Astrocyte of the cerebellum (primary cell): ENCODE measurements at places on chromosomes 7 and 10.

DNA sequence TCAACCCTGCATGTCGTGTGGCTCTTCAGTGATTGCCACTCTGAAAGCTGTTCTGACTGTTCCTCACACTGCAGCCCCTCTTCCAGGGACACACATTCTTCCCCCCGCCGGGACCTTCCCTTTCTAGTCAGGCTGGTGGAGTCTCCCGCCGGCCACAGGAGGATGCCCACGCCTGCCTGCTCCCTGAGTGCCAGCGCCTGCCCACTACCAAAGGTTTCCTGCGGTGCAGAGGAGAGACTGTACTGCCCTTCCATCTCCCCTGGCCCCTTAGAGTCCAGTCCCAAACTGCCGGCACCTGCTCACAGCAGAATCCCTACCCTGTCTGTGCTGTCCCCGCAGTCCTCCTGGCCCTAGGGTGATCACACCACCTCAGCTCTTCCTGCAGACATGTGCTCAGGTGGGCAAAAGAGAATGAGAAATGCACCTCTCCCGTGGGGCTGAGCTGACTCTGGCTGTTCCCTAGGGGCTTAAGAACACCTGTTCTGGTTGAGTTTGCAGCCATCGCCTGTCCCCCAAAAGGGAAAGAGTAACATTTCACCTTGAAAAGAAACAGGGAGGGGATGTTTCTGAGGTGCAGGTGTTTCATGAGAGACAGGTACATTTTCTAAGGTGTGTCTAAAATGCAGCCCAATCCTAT lies 1.4 kb downstream of the PODXL start:
- DNase-seq = no peak

GRCh38 chr10:24237801-24238395 lies 29.0 kb downstream of the KIAA1217 start:
- DNase-seq = no peak

- DNase-seq = no peak
Observed at GRCh38 chr7:155867734-155868400, 55.6 kb upstream of the SHH start.

GRCh38 chr10:73837072-73837471 lies 25.7 kb upstream of the NDST2 start:
- DNase-seq = no peak

GRCh38 chr7:117829450-117830117 lies 43.7 kb downstream of the CTTNBP2 start:
- no peak for DNase-seq

GRCh38 chr7:132511921-132512320 lies 64.3 kb downstream of the PLXNA4 start:
- DNase-seq = no peak

DNA sequence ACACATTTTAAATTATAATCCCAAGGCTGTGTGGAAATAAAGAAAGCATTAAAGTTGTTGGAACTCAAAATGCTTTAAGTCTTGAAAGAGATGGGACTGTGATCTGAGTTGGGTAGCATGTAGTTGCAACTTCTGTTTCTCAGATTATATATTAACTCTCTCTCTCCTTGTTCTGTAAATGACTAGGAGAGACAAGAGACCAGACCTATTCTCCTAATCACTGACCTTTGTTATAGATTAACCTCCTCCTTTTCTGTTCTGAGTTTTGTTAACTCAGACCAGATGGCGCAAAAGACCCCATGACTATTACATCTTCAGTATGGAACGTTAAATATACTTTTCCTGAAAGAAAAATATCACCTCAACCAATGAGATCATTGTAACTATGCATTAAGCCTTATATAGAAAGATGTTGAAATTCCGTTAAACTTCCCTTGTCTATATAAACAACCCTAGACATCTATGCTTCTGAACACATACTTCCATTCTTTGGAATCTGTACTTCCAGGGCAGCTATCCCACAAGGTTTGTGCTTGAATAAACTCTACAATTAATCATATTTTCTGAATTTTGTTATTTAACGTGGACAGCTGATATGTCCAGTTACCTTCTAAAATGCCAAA lies 143.5 kb upstream of the TRIM24 start:
- no peak for DNase-seq

- DNase-seq = no peak
Observed at GRCh38 chr10:13844651-13845050, 257.9 kb downstream of the PRPF18 start.

GRCh38 chr7:44587843-44588711 lies 6.0 kb upstream of the TMED4 start:
- peak; percentile 60 for DNase-seq

DNA sequence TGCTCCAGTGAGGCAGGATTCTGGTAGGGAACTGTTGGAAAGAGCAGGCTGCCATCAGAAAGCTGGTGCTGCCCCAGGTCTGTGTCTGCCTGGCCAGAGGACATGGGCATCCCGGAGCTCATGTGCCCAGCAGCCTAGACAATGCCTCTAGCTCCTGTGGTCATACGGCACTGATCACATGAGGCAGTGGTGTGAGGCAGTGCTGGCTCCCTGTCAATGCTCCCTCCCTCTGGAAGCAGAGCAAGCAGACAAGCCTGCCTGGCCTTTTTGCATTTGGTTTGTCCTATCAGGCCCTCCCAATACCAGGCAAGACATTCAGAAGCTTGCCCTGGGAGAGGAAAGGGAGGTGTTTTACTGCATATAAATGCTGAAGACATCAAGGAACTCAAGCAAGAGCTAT lies 19.5 kb upstream of the MMP21 start:
- no peak for DNase-seq

GRCh38 chr10:82576093-82576492 lies 701.1 kb downstream of the NRG3 start:
- DNase-seq = no peak

GRCh38 chr10:70784471-70784870 lies 706 bp downstream of the TBATA start:
- DNase-seq = no peak

GRCh38 chr10:98125940-98126631 lies 8.4 kb upstream of the R3HCC1L start:
- no peak for DNase-seq

- DNase-seq = peak; percentile 74
Observed at GRCh38 chr7:94391726-94392392, 2.8 kb upstream of the COL1A2 start.

DNA sequence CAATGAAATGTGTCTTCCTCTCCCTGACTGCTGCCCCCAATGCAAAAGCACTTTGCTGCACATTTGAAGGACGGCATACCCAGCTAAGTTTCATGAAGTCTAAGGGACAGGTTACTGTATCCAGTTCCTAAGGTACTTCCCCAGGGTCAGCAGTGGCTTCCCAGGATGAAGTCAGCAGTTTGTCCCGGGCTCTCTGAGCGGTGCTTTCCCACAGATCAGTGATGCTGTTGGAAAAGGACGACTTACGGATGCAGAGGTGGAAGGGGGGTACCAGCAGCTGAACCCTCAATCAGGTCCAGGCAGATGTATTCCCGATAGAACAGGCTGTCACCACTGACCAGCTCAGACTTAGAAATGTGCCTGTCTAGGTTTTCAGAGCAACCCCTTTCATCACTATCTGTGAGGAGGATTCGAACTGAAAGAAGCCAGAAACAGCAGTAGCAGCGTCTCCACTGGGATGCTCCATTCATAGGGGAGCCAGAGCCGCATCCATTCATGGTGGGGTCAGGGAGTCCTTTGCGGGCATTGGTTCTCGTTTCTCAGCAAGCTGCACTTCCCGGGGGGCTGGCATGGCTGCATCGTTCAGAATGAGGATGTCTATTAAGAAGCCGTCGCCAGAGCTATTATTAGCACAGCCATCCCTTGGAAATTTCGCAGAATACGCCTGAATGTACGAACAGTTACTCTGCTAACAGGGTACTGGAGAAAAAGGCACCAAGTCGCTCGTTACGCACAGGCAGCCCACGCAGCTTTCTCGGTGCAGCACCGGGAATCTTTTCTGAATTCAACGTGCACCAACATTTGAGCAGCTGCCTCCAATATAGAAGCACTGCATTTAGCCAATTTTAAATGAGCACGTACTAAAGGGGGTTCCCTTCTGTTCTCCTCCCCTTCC lies 303.7 kb downstream of the PRPF18 start:
- DNase-seq = peak; percentile 31

GRCh38 chr7:130350945-130351790 lies 6.6 kb downstream of the CPA5 start:
- DNase-seq = no peak

DNA sequence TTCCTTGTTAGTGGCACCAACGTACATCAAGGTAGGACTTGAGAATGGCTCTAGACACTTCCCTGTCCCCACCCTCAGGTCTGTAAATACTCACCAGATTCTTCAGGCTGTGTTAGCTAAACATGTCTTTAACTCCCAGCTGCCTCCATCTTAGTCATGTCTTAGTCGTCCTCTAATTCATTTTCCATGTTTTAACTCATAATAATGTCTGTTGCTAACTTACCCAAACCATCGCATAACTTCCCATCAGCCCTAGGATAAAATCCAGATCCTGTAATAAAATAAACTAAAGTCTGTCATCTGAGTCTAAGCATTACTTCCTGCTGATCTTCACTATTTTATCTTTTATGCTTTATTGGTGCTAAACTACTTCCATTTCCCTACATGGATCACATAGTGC lies 600.0 kb upstream of the CELF2 start:
- no peak for DNase-seq

- no peak for DNase-seq
Observed at GRCh38 chr7:128986609-128987008, 48.9 kb downstream of the IRF5 start.

- DNase-seq = no peak
Observed at GRCh38 chr7:94995921-94996320, 88.5 kb downstream of the PPP1R9A start.

DNA sequence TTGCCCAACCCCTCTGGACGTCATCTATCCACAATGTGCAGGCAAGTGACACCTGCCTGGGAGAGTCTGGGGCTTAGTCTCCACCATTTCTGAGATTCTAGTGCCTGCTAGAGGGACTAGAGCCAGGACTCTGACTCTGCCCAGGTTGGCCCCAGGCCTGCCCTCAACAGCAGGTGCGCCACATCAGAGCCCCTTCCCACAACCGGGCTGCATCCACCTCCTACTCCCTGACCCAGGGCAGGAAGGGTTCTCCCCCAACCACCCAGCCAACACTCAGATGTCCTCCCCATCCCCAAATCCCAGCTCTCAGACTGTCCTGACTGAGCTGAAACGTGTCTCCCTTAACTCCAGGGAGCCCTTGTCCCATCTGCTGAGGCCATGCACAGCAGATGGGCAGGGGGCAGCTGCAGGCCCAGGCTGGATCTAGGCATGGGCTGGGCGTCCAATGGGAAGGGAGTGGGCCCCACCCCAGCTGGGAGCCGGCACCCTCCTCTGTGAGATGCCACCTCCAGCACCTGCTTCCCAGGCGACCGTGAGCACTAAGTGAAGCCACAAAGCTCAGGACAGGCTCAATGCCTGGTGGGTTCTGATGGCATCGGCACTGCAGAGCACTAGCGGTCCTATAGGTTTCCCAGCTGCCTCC lies 49.2 kb downstream of the RASGEF1A start:
- DNase-seq = no peak

- DNase-seq = no peak
Observed at GRCh38 chr7:141617280-141617679, 66.1 kb downstream of the AGK start.

DNA sequence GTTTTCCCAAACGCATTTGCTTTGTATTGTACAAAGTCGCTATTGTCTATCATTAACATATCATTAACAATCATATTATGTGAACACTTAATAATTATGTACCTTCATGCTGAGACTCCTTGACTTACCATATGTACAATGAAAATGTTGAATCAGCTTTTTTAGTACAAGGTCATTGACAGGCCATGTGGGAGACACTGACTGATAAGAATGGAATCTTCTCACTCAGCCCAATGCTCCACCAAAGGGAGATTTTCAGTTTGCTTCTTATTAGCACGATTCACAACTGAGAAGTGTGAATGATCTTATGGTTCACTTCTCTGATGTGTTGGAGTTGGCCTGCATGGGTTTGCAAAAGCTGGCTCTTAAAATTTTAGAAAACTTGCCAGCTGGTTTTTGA lies 253.5 kb upstream of the TEX47 start:
- DNase-seq = no peak

- no peak for DNase-seq
Observed at GRCh38 chr7:49800031-49800430, 26.6 kb downstream of the VWC2 start.

DNA sequence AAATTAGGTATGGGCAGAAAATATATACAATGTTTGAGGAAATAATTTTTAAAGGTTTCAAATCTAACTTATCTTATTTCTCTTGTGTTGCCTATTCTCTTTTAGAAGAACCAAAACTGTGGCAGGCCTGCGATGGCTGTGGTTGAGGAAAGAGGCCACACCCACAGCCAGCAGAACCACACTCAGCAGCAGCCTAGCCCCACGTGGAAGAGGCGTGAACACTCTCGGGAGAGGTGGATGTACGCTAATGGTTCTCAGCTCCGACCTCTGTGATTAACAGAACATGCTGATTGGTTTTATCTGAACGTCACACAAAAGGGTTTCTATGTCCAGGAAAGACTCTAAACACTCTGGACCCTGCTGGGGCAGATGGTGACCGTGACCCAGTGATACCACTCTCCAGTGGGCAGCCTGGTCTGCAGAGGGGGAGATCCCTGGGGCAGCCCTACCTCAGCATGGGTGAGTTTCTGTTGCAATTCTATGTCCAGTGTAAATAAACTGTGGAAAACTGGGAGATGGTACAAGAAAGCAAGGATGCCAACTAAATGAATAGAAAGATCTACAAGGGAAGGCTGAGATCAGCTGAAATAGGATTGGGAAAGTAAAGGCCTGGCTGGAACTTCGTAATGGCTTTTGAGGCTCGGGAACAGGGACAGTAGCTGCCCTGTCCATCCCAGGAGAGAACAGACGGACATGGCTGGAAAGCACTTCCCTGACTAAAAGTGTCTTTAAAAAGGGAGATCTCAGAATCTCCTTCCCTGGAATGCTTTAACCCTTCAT lies 26.6 kb downstream of the DIP2C start:
- DNase-seq = no peak

GRCh38 chr10:47457528-47457820 lies 26.4 kb downstream of the ANXA8 start:
- no peak for DNase-seq

DNA sequence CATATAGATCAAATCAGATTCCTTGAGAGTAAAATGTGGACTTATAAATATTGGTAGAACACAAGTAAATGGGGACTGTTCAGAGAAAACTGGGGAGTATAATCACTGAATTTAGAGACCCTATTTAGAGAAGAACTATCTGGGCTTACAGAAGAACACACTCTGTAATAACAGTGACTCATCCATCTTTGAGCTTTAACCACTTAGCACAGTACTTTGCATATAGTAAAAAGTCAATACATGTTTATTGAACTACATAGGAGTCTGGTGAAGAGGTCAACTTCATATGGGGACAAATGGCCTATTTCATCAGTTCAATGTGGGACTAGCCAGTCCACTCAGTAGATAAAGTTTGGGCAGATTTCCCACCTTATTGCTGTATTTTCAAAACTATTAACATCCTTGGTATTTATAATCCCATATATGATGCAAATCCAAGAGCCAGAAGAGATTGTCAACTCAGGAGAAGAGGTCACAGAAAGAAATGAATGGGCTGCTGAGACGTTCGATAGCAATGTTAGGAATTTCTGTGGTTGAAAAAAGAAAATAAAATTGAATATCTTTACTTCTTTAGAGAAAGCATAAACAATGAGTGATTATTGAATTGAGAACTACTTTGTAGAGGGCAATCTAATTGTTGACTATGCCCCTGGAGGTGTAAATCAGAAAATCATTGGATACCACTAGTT lies 119.3 kb upstream of the CACNA2D1 start:
- DNase-seq = peak; percentile 46
